ENCODE measurements at places on chromosomes 5 and 9.

GRCh38 chr9:105047742-105048041 is 119.7 kb upstream of the ABCA1 start:
- H3K27ac ChIP-seq = no peak overlapping the region
- H3K4me3 ChIP-seq = no peak overlapping the region
- H3K27me3 ChIP-seq = peaks cover 3% of the 10 kb centered on the region
- no peaks in the 10 kb centered on the region for H3K36me3 ChIP-seq
- H3K4me1 ChIP-seq = peaks cover 2% of the 10 kb centered on the region

DNA sequence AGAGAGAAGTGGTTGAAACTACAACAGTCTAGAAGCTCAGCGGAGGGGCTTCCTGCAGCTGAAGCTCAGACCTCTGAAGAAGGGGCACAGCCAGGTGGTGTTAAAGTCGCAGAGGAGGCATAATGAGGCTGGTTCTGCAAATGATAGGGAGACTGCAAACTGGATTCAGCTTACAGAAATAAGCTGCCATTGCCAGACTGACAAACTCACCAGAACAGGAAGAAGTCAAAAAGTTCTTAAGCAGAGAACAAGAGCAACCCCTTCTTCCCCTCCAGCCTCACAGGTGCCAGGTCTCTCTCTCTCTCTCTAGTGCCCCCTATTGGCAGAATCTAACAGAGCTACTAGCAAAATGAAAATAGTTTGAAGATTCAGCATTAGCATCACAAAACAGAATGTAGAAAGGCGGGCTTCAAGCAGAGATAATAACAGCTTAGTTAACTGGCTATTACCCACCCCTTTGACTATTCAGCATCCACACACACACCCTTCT is 76.7 kb downstream of the GRAMD2B start:
- no peaks in the 10 kb centered on the region for H3K36me3 ChIP-seq
- no peaks in the 10 kb centered on the region for H3K27me3 ChIP-seq
- peaks cover 6% of the 10 kb centered on the region for H3K4me1 ChIP-seq
- H3K4me3 ChIP-seq = no peak overlapping the region
- no peak for DNase-seq

DNA sequence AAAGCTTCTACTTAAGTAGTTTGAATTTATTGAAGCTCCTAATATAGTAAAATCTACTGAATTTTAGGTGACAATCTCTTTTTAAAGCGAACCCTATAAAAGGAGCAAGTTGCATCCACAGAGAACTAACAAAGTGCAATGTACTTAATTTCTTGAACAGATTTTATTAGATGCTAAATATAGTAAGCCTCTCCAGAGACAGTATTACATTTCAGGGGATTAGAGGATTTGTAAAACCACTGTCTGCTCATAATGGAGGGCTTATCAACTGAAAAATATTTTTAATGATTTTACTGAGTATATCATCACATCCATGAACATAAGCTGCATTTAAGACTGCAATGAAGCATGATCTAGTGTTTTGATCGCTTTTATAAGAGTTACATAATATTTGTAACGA is 230.0 kb upstream of the EFNA5 start:
- peaks cover 10% of the 10 kb centered on the region for H3K36me3 ChIP-seq
- no peaks in the 10 kb centered on the region for H3K27me3 ChIP-seq
- no peak for DNase-seq
- H3K27ac ChIP-seq = no peak overlapping the region
- no peak overlapping the region for H3K4me3 ChIP-seq
- H3K4me1 ChIP-seq = no peaks in the 10 kb centered on the region

- no peaks in the 10 kb centered on the region for H3K27me3 ChIP-seq
- DNase-seq = no peak
- no peak overlapping the region for H3K27ac ChIP-seq
- peaks cover 5% of the 10 kb centered on the region for H3K36me3 ChIP-seq
Observed at GRCh38 chr5:139140591-139141071, 57.5 kb downstream of the SIL1 start.

GRCh38 chr5:79873187-79873586 is 117.9 kb downstream of the MTX3 start:
- H3K27me3 ChIP-seq = peaks cover 5% of the 10 kb centered on the region
- no peak overlapping the region for H3K27ac ChIP-seq
- H3K36me3 ChIP-seq = no peaks in the 10 kb centered on the region
- DNase-seq = no peak
